ENCODE measurements at places on chromosomes 2 and 18.

DNA sequence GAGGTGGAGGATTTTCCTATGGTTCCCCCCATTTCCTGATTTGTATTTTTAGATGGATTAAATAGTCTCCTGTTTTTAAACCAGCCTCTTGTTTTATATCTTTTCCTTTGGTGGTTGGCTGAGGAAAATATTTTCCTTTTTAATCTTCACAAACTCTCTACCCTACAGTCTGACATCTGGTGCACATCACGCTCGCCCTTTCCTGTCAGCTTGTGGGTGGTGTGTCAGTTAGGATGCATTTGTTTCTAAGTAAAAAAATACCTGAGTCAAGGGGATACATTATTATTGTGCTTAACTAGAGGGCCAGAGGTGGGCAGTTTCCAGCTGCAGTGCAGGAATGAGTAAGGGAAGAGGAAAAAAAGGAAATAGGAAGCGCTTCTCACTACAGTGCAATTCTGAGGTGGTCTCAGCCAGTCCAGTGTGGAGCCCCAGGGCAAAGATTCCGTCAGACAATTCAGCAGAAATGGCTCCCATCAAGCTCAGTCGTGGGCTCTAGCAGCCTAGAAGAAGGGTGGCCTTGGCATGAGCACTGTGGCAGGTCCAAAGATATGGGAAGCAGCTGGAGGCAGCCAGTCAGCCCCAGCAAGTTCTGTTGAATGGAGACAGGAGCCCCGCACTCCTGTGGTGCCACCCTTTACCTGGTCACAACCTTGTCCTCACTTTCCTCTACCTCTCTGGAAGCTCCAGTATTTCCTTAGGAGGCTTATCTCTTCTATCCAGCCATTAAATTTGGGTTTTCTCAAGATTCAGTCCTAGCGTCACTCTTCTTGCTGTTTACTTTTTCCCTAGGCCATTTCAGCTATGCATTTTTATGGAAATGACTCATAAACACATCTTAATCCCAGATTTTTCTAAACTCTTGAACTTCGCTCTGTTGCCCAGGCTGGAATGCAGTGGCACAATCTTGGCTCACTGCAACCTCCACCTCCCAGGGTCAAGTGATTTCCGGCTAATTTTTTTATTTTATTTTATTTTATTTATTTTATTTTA lies 18.5 kb downstream of the SFTPB start:
- DNase-seq = no peak

- no peak for DNase-seq
Observed at GRCh38 chr2:38823386-38823785, 45.4 kb downstream of the GEMIN6 start.

- DNase-seq = no peak
Observed at GRCh38 chr18:58831606-58832005, 33.1 kb upstream of the ZNF532 start.

GRCh38 chr18:45962866-45963265 lies 4.3 kb downstream of the EPG5 start:
- no peak for DNase-seq

GRCh38 chr18:58584200-58585127 lies 44.4 kb downstream of the ALPK2 start:
- DNase-seq = no peak

DNA sequence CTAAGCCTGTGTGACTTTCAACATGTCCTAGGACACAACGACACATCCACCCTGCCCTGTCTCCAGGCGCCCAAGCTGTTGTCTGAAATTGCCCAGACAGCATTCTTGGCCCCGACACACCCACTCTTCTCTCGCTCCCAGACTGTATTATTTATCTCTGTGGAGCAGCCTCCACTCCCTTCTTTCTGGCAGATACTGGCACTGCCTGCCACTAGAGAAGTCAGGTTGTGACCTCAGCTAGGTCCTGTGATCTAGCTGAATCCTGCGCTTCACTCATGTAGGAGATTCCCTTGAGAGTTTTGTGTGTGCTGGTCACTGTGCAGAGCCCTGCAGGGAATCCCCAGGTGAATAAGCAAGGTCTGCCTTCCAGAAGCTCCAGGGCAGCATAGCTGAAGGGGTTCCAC lies 77.1 kb upstream of the TNP1 start:
- DNase-seq = no peak

DNA sequence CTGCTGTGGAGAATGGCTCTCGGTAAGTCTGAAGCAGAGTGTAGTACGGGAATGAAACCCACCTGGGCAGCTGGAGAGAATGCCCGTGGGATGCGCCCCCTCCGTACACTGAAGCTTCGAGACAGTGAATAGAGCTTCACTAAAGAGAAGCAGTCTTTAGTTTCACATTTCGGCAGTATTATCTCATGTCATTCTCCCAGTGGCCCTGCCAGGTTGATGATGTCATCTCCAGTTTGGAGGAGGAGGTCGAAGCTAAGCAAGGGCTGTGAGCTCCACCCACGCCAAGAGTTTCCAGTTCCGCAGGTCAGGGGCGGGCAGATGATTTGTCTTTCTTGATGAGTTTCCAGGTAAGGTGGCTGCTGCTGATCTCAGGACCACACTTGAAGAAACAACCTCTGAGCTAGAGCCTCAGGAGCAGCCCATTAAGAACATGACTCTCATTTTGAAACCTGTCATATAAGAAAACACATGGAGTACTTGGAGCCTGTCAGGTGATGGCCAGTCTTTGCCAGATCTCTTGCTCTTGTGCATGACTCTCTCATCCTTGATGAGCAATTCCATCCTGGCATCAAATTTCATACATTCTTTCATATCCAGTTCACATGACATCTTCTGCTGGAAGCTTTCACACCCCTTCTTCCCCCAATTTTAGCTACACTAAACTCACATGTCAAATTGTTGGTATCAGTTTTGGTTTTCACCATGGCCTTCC lies 475.0 kb downstream of the RNF144A start:
- no peak for DNase-seq

GRCh38 chr2:137888845-137889244 lies 75.4 kb upstream of the HNMT start:
- no peak for DNase-seq

DNA sequence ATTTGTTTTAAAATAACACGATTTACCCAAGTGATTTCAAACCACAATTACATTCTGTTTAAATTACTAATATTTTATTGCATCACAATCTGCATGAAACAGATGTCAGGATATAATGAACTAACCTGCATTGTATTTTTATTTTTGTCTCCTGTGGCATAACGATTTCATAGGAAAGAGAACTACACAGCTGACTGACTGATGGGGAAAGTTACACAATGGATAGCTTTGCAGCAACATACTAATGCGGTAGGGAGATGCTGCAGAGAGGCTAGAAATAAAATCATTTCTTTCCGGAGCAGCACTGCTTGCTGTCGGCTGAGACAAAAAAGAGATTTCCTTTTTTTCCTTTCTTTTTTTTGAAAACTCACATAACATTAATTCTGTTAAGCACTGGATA lies 36.9 kb downstream of the SCN1A start:
- no peak for DNase-seq

- DNase-seq = no peak
Observed at GRCh38 chr2:64978514-64979268, 10.5 kb upstream of the SLC1A4 start.

DNA sequence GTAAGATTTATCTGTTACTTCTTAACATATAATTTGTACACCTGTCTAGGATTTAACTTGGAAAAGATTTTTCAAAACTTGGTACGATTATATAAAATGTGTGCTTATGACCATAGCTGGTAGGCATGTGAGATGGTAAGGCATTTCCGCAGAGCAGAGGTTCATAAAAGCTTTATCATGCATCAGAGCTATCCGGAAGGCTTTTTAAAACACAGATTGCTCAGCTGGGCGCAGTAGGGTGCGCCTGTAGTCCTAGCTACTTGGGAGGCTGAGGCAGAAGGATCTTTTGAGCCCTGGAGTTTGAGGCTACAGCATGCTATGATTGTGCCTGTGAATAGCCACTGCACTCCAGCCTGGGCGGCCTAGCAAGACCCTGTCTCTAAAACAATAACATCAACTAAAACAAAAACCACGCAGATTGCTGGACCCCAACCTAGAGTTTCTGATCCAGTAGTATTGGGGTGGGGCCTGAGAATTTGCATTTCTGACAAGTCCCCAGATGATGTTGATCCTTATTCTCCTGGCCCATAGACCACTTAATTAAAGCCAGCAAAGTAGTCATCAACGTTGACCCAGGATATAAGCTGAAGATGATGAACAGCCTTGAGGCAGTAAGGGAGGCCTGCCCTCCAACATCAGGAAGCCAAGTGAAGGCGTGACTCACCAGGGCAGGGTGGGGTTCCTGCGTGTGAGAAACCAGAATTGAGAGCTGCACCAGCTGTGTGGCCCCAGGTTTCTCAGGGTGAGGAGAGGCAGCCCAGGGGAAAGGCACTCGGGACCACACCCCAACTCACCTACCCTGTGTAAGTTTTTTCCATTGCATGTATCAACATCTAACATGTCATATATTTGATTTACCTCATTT lies 21.6 kb upstream of the SLC20A1 start:
- no peak for DNase-seq

GRCh38 chr18:50518787-50519546 lies 40.9 kb upstream of the MAPK4 start:
- DNase-seq = no peak

GRCh38 chr2:854460-854859 lies 96.2 kb upstream of the SNTG2 start:
- DNase-seq = peak; percentile 25

DNA sequence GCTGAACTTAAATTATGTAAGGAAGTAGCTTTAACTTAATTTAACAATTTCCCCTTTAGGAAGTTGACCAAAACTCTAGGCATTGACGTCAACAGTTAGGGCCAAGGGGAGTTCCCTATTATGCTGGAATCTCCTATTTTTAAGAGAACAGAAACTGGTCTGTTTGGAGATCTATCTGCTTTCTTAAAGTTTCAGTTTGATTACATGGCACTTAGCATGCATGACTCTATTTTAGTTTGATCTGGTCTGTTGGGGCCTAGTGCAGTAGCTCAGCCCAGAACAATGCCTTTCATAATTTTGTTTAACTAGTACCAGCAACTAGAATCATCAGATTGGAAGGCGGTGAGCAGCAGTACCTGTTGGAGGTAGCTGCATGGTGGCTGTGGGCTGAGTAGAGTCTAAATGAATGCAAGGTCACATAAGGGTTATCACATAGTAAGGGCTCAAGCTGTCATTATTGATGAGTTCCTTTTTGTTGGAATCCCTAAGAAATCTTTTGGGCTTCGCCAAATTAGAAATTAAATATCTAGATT lies 60.5 kb upstream of the ZNG1B start:
- no peak for DNase-seq

DNA sequence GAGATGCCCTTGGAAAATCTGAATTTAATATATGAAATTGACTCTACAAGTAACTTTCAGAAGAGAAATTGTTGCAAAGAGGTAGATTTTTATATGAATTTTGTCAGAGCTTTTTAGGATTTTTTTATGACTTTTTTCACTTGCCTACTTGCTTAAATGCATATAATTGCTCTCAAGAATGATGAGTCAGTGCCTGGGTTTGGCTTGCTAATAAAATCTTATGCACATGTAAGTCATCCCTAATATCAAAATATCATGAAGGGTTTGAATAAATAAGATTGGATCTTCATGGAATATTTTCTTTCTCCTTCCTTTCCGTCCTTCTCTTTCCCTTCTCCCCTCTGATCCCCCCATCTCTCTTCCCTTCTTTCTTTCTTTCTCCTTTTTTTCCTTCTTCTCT lies 354.1 kb downstream of the TXNL1 start:
- no peak for DNase-seq

DNA sequence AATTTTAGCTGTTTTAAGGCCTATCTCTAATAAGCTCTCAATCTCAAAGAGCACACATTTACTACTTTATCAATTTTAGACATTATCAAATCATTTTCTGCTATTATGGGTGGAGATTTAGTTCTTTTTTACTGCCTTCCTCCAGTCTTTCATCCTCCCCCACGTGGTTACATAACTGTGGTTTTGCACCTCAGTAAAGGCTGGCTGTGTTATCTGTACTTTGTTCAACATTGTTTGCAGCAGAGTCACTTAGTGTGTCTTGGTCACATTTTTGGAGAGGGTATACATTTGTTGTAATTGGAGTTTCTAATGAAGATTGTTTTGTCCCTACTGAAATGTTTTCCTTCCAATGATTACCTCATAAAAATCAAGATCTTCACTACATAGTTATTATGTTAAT lies 549.6 kb upstream of the CELF4 start:
- no peak for DNase-seq

DNA sequence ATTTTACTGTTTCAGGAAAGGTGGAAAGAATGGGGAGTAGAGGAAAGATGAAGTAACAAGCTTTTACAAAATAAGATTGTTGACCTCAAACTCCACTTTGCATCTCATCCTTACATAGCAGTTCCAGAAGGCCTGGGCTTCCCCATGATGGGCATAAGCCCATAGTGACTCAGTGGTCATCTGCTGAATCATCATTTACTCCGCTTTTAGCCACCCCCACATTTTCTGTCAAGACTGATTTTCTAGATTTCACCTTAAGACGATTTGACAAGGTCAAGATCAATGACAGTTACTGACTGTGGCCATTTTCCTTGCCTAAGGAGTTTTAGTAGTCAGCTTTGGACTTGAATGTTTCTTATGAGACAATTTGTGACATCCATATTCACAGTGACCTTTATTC lies 49.4 kb downstream of the PLEKHM3 start:
- no peak for DNase-seq

DNA sequence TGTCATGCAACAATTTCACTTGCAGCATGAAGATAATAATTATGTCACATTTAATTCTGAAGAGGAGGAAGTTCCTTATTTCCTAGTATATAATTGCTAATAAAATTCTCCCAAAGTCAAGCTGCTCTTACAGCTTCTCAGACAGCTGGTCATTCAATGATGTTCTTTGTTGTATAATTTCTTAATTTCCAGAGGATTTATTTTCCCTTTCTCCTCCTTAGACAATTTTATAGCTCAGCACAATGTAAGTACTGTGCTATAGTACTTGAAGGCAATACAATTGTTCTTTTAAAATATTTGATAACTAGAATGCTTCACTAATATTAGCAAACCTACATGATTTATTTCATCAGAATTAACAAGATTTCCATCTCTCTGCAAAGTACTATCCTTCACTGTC lies 73.4 kb downstream of the ROCK1 start:
- no peak for DNase-seq

- DNase-seq = no peak
Observed at GRCh38 chr18:55233857-55234256, 274.6 kb upstream of the CCDC68 start.

DNA sequence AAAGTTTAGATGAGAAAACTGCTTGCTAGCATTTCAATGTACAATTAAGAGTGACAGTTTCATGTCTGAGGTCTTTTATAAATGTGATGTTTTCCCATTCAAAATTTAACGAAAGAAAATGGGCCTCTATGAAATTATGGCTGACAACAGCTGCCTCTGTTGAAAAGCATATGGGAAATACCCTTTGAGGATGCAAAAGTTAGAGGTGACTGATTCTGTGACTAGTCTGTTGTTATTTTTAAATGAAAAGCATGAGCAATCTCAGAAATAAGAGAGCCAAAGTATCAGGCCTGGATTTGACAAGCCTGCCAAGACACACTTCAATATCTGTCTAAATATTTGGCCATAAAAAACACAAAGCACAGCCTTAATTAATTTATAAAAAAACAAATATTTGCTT lies 580.8 kb downstream of the ERBB4 start:
- no peak for DNase-seq

Measured in vagina (tissue), 2 donors.